Glutamatergic neuron (in vitro differentiated cells): ENCODE measurements at places on chromosomes 1 and 21.

- DNase-seq = no peak
These were observed 12.7 kb downstream of the SLC25A33 start for GRCh38 chr1:9551984-9552383.

DNA sequence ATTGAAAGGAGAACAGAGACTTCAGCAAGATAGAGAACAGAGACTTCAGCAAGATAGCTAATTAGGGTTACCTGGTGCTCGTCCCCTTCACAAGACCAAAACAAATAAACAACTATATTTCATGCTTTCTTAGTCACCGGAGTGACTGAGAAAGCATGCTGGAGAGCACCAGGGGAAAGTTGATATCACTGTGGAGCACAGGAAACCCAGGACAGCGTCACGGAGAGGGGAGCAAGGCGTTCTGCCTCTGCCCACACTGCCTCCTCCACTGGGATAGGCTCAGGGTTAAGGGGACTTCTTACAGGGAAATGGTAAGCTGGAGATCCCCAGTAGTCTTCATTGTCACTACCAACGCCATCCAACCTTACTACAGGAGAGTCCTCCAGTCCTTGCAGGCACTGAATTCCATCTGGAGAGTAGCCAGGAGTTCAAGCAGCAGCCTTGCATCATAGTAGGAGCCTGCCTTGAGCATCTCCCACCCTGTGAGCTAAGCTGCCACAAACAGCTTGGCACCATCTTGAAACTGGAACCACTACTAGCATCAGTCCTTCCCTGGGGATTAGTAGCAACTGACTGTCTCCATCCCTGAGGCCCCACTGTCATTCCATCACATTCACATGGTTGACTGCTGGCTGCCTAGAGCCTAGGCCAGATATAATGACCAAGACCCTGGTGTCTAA lies 239.4 kb downstream of the PLPP3 start:
- DNase-seq = no peak

- no peak for DNase-seq
These were observed 57.7 kb upstream of the ATP5PO start for GRCh38 chr21:33973268-33973667.

GRCh38 chr1:12230549-12231275 lies 882 bp downstream of the VPS13D start:
- DNase-seq = peak; percentile 27

- DNase-seq = no peak
These were observed 11.4 kb downstream of the UBASH3A start for GRCh38 chr21:42414928-42415769.

GRCh38 chr1:197859024-197859423 lies 43.4 kb upstream of the C1orf53 start:
- no peak for DNase-seq

- DNase-seq = peak; percentile 86
These were observed 70.4 kb upstream of the TARDBP start for GRCh38 chr1:10941891-10942541.

DNA sequence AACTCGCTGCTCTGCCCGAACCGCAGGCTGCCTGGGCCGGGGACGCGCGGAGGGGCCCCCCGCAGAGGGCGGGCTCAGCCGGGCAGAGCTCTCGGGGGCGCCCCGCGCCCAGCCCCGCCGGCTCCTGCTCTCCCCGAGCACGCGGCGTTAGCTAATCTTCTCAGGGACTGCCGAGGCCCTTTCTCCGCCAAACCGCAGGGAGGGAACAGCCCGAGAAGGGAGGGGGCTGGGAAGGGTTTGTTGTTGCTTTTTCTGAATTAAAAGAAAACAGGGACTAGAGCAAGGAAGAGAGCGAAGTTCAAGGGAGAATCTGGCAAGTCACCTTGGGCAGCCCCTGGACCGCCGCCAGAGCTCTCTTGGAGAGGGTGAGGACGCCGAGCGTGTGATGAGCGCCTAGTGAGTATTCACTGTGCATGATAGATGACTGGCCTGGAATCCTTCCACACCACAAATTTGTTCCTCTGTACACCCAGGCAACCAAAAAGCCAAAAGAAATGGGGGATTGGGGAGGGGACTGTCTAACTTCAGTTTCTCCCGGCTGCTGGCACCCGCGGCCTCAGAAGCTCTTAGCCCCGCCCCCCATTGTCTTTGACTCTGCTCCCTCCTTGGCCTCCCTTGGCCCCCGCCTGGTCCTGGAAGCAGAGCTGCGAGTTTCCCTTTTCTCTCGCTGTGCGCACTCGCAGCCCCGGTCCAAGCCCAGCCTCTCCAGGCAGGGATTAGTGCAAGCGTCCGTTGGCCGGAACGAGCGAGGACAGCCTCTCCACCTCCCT lies 19.7 kb upstream of the LMX1A start:
- DNase-seq = peak; percentile 60
